ENCODE measurements at places on chromosomes 4 and X.
A peak's percentile ranks its signal among the peaks of the same experiment; 100 is the strongest.

DNA sequence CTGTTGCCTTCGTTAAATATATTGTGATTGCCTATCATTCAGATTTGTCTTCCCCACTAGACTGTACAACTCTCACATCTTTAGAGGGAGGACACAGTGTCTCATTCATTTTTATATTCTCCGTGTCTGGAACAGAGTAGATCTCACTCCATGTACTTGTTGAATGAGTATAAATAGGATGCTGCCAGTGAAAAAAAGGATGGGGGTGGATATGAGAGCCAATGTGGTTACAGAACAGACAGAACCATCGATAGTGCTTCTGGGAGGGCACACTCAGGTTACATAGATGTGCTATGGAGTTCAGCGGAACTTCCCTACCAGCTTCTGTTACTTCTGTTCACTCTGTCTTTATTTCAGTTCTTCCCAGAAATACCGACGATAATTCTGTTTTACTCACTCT is 66.9 kb downstream of the SH2D1A start:
- H3K36me3 ChIP-seq = no peaks in the 10 kb centered on the region
- no peak overlapping the region for H3K4me3 ChIP-seq
- DNase-seq = no peak
- H3K4me1 ChIP-seq = no peaks in the 10 kb centered on the region
- no peak overlapping the region for H3K27ac ChIP-seq

DNA sequence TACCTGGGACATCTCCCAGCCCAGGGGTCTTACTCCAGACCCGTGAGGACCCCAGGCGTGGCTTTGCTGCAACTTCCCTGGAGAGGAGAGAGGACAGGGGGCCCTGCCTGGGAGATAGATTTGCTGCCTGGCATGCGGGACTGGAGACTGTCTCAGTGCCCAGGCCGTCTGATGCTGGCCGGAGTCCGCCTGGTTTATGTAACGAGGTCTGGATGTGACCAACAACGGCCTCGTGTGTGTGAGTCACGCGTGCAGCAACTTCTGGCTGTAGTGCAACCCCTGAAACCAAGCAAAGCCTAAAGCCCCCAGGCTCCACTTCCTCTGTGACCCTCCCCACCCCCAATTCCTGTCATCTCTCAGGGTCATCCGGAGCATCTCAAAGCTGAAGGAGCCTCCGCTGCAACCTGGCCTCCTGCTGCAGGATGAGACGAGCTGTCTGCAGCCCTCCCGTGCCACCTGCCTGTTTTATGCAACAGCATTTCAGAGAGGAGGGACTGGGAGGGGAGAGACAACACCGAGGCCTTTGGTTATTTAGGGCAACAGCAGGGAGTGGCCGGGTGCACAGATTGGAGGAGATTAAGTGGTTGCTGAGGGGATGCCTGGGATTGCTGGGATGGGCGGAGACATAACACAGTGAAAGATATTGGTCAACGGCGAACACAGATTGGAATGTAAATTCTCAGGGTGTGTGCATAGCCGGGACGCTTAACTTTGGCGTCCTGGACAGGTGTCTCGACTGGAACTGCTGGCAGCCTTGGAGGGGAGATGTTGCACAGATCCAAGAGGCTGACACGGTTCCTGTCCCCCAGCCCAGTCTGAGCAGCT is 16.0 kb downstream of the XG start:
- H3K36me3 ChIP-seq = no peaks in the 10 kb centered on the region
- no peak overlapping the region for H3K4me3 ChIP-seq
- H3K27me3 ChIP-seq = no peaks in the 10 kb centered on the region
- DNase-seq = peak; percentile 57
- peaks cover 3% of the 10 kb centered on the region for H3K4me1 ChIP-seq

- H3K27ac ChIP-seq = no peak overlapping the region
- peaks cover 2% of the 10 kb centered on the region for H3K4me1 ChIP-seq
Observed at GRCh38 chr4:38463268-38463958, 200.6 kb upstream of the KLF3 start.

DNA sequence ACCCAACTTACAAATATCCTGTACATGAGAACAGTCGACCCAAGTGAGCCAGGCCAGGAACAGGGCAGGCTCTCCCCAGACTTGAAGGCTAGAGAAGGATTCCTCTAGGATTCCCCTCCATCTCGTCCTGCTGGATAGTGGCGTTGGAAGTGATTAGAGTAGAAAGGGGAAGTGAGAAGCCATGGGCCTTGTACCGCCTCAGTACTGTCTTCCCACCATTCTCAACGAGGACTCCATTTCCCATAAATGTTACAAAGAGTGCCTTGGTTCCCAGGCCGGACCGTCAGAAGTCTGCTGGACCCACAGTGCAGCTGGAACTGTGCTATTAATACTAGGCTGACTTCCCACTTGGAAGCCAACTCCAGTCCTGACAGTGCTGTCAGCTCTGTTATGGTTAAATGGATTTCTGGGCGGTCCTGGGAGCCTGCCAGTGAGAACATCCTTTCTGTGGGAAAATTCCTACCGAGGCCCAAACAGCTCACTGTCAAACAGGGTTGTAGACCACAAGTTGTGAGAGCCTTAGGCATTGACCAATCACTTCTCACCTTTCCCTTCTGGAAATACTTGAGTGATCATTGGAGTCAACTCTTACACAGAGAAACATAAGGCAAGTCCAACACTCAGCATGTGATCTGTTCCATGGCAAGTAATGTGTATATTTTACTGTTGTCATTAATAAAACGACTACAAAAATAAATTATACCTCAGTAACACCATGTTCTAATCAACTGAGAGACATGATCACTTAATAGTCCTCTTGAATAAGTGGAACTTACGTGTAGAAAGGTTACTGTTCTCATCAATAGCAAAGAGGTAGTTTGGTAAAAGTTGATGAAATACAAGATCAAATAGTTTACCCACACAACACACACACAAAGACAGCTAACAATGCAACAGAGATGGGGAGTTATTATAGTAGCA is 58.4 kb downstream of the AMELX start:
- H3K4me3 ChIP-seq = no peak overlapping the region
- no peaks in the 10 kb centered on the region for H3K36me3 ChIP-seq
- peak; percentile 87 for DNase-seq

- H3K4me3 ChIP-seq = no peak overlapping the region
- H3K27me3 ChIP-seq = no peaks in the 10 kb centered on the region
- no peaks in the 10 kb centered on the region for H3K36me3 ChIP-seq
- H3K4me1 ChIP-seq = peaks cover 32% of the 10 kb centered on the region
Observed at GRCh38 chr4:128355305-128355704, 67.7 kb upstream of the PGRMC2 start.

DNA sequence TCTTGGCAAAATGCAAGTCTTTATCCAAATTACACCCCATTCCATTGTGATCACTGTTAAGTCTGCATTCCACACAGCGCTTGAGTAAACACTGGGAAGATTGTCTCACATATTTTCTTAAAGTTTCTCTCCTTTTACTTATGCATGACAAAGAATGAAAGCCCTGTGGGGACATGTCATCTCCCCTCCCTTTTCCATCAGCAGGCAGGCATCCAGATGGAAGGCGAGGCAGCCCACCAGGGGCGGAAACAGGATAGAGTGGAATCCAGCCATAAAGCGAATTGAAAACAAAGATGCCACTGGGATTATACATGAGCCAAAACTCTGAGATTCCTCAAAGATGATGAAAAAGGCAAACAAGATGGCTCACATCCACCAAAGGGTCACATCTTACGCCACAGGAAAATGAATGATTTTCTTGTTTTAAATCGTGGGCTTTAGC is 78.2 kb downstream of the AFAP1 start:
- peaks cover 19% of the 10 kb centered on the region for H3K4me1 ChIP-seq
- H3K27me3 ChIP-seq = no peaks in the 10 kb centered on the region
- H3K27ac ChIP-seq = no peak overlapping the region
- no peaks in the 10 kb centered on the region for H3K36me3 ChIP-seq
- no peak overlapping the region for H3K4me3 ChIP-seq

GRCh38 chr4:150822407-150822806 is 192.7 kb downstream of the LRBA start:
- H3K4me3 ChIP-seq = no peak overlapping the region
- no peaks in the 10 kb centered on the region for H3K36me3 ChIP-seq
- DNase-seq = no peak
- no peak overlapping the region for H3K27ac ChIP-seq

DNA sequence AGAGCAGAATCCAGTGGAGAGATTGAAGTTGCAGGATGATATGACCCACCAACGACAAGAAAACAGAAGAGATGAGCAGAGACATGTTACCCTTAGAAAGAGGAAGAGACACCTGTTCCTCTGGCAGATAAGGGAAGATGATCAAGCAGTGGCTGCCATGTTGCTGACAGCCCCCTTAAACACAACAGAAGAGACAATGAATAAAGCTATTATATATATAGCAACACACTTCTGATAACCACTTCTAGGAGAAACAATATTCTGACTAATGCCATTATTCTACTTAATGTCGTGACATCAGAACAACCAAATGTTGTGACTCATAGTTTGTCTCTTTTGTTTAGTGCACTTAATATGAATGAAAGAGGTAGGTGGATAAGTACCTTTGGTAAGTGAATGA is 44.9 kb downstream of the SH3RF1 start:
- H3K27me3 ChIP-seq = no peaks in the 10 kb centered on the region
- no peak overlapping the region for H3K27ac ChIP-seq
- DNase-seq = no peak
- no peaks in the 10 kb centered on the region for H3K36me3 ChIP-seq

GRCh38 chr4:56115898-56116297 is 167.2 kb downstream of the CEP135 start:
- peaks cover 8% of the 10 kb centered on the region for H3K4me1 ChIP-seq
- no peak for DNase-seq
- H3K4me3 ChIP-seq = no peak overlapping the region

DNA sequence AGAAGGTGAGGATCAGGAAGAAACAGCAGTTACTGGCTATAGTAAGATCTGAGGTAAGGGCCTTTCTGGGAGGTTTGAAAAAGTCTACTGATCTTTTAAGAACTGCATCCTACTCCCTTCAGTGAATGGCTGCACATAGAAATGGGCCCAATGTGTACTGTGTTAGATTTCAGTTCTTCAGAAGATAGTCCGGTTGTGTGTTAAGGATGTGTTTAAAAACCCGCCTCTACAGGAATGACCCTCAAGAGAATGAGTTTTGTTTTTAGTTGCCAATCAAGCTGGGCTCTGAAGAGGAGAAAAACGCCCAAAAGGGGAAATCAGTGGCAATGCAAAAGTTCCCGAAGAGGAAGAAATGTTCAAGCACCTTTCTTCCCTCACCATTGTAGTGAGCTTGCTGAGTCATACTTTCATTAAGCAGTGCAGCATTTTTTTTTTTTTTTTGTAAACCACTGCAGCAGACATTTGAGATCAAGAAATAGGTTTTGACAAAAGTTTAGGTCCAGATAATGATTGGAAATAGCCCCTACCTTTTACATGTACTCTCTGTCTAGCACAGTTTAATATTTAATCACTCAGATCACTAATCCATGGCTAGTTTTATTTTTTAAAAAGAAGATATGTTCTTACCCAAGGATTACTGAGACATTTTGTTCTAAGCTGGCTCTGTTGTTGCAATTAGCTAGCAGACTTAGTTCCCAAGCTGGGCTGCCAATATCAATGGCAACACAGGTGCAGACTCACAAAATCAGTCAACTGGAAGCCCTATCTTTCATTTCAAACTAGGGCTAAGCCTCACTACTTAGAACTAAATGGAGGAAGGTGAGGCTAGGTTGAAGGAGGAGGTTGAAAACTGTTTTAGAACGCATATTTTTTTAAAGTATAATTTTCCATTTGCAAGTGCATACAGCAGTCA is 7.0 kb upstream of the TRPC5OS start:
- no peaks in the 10 kb centered on the region for H3K36me3 ChIP-seq
- peak; percentile 0 for DNase-seq
- H3K4me3 ChIP-seq = no peak overlapping the region
- H3K27me3 ChIP-seq = no peaks in the 10 kb centered on the region

DNA sequence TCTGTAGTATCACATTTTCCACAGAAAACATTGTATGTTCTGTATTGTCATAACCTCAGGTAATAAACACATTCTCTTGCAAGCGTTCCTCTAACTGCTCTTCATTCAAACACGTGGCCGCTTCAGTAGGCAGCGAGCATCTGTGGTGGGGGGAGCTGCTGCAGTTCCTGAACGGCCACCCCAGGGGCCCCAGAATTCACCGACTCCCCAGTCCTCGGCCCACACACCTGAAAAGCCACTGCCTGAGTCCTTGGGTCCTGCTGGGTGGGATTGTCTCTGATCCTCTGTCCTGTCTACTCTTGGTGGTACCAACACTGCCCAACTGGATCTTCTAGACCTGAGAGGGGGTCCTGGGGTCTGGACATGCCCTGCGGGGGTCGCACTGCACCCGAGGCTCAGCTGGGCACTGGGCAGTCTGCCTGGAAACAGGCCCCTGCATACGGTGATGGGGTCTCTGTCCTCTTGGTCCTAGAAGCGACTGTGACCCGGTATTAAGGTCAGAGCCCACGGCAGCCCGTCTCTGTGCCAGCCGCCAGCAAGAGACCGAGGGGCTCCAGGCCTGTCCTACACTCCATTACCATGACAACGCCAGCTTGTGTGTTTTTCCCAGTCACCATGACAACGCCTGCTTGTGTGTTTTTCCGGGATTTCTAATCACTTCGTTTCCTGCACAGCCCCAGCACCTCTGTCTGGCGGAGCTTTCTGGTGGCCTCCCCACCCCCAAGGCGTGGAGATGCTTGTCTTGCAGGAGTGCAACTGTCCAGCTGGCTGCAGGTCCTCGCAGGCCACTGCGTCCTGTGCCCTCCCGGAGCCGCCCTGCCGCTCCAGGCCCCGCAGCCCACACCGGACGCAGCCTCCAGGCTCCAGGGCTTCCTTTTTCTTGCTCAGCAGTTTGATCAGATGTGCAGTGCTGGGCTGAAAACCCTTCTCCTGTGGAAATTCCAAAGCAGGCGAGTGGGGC is 16.0 kb downstream of the CTBP1 start:
- no peaks in the 10 kb centered on the region for H3K4me1 ChIP-seq
- H3K27ac ChIP-seq = no peak overlapping the region
- DNase-seq = no peak
- H3K36me3 ChIP-seq = peaks cover 12% of the 10 kb centered on the region
- no peaks in the 10 kb centered on the region for H3K27me3 ChIP-seq

DNA sequence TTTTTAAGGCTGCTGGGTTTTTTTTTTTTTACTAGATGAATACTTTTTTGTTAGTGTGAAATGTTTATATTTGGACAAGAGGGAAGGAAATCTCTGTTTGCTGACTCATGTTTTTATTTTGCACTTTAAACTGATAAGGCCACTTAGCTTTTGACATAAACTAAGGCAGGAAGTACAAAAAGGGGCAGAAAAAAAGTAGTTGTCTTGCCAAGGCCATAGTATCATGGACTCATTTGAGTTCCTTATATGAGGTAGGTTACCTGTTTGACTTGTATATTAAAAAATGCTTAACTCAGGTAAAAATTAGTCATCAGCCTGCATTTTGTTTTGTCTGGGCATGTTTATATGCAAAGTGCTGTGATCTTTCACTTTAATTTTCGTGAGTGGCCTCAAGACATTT is 26.0 kb downstream of the SMAD1 start:
- no peak overlapping the region for H3K4me3 ChIP-seq
- H3K36me3 ChIP-seq = no peaks in the 10 kb centered on the region
- peaks cover 16% of the 10 kb centered on the region for H3K4me1 ChIP-seq
- DNase-seq = peak; percentile 60
- no peaks in the 10 kb centered on the region for H3K27me3 ChIP-seq

Data from cardiac muscle cell (in vitro differentiated cells and primary cell).